ENCODE measurements at places on chromosomes 4 and X.

- peak; percentile 11 for DNase-seq
Observed at GRCh38 chr4:172787111-172787510, 381.5 kb upstream of the GALNT7 start.

- no peak for DNase-seq
Observed at GRCh38 chr4:165208741-165209388, 1.5 kb downstream of the KLHL2 start.

DNA sequence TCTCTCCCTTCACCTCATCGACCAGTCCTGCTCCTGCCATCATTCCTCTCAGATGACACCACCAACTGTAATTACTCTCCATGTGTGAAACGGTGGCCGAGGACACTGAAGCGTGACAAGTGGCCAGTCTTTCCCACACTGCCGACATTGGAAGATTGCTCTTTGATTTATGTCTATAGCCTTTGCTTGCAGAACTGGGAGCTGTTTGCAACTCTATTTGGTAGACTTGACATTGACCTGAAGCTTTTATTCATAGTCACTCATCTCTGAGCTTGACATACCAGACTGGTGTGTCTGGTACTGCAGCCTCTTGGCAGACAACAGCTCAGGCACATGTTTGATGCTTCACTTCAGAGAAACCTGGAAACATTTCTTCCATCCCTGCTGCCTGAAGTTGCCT is 121.8 kb upstream of the GALNT7 start:
- no peak for DNase-seq

DNA sequence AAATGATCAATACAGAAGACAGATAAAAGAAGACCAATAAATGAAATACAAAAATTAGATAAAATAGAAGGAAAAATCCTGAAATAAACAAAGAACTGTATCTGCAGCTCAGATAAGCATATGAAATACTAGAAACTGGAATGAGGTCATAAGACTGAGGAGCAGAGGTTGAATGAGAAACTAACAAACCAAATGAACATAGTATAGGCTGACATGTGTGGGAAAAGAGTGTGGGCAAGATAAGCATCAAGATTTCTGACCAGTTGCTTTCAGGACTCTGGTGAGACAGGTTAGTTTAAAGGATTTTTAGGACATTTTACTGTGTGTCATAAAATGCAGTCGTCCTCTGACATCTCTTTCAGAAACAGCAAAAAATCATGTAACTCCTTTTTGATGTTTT is 2073.2 kb upstream of the TENM3 start:
- DNase-seq: no peak

DNA sequence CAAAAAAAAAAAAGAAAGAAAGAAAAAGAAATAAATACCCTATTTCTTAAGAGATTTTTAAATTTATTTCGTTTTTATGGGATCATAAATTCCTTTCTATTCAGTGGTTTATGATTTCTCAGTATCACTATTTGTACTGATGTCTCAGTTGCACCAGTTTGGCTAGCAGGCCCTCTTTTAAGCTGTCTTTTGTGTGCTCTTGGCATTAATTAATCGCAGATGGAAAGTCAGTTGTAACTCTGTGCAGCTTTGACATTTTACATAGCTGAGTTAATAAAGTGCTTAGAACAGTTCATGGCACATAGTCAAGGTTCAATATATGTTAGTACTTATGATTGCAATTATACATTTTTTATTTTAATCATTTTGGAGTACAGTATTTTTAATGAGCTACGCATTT is 123.7 kb upstream of the NUDT6 start:
- no peak for DNase-seq

- DNase-seq: no peak
Observed at GRCh38 chr4:616911-617643, 8.3 kb upstream of the PDE6B start.

GRCh38 chr4:95155759-95156451 is 392.9 kb downstream of the UNC5C start:
- DNase-seq: no peak

DNA sequence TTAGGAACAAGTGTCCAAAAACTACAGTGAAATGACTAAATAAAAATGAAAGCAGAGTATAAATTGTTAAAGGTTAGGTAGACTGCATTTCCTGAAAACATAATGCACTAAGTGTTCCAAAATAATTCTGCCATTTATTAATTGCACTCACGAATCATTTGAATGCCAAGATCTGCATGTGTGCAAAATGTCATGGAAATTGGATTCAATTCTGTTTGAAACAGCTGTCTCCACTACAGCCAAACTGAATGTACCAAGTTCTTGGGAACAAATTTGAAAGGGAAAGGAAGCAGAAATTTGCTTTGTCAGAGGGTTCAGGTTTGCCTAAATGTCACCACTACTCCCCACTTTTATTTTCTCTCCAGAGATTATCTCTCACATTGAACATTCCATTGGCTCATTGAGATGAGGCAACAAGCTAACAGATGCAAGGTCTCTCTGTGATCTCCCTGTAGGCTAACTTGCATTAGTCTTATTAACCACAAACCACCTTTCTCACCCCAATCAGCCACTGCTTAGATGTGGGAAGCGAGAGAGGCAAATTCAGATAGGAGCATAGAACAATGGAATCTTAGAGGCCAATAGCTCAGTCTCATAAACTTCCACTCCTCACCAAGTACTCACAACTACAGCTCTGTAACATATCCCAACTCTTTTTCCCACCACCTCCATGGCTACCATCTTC is 226.6 kb downstream of the KDR start:
- no peak for DNase-seq

GRCh38 chr4:61853041-61853440 is 652.9 kb downstream of the ADGRL3 start:
- DNase-seq: no peak

DNA sequence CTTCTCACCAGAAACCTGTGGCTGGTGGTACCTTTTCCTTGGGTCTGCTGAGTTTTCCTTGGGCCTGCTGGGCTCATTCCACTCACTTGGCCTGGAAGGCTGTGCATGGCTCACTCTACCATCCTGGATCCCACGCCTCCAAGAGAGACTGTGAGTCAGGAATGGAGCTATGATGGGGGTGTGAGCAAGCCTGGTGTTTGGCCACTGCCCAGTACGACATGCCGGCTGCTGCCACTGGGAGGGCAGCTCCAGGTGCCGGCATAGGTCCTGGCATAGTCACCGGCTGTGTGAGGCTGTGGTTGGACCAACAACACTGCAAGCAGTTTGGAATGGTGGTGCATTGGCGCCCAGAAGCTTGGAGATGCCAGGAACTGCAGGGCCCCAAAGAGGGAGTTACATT is 721.7 kb downstream of the PCDH18 start:
- no peak for DNase-seq

DNA sequence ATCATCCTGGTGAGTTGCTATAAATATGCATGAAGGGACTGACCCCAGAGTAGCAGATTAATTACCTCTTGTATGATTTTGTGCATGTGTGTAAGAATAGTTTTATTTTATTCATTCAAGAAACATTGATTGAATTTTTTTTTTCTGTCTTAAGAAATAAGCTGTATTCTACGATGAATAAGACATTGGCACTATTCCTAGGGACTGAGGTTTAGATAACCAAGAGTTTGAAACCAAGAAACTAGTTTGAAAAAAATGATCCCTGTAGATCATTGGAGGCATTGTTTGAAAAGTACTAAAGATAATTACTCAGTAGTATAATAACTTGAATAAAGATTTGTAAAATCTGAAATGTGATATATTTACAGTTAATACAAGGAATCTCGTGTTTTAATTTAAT is 1086.9 kb downstream of the PCDH7 start:
- no peak for DNase-seq

DNA sequence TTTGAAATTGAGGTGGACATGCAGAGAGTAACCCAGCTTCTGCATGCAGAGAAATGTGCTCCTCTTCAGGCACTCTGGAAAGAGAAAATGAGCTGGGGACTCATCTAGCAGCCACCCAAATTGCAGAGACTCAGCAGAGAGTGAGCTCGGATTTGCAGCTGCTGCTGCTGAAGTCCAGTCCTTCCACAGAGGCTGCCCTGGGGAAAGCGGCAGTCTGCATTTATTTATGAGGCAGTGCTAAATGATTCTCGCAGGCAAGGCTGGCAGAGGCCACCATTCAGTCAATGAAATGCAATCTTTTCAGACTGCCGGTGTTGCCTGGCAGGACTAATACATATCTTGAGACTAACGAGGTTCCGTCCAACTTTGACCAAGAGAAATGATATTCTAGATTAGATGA is 404.8 kb downstream of the NLGN4X start:
- DNase-seq: no peak

- no peak for DNase-seq
Observed at GRCh38 chr4:8920969-8921368, 49.3 kb upstream of the HMX1 start.

DNA sequence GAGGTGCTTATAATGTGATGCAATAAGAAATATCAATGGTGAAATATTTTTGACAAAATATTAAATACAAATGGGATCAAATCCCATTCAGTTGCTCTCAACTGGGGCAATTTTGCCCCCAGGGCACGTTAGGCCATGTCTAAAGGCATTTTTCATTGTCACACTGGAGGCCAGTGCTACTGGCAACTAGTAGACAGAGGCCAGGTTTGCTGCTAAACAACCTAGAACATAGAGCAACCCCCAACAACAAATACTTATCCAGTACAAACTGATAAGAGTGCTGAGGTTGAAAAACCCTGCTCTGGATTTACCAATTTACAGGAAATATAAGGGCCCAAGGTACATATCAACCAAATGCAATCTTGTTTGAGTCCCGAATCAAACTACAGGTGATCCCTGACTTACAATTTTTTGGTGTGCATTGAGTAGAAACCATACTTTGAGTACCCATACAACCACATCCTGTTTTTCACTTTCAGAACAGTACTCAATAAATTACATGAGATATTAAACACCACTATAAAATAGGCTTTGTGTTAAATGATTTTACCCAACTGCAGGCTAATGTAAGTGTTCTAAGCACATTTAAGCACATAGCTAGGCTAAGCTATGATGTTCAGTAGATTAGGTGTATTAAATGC is 237.5 kb downstream of the HNRNPD start:
- no peak for DNase-seq

DNA sequence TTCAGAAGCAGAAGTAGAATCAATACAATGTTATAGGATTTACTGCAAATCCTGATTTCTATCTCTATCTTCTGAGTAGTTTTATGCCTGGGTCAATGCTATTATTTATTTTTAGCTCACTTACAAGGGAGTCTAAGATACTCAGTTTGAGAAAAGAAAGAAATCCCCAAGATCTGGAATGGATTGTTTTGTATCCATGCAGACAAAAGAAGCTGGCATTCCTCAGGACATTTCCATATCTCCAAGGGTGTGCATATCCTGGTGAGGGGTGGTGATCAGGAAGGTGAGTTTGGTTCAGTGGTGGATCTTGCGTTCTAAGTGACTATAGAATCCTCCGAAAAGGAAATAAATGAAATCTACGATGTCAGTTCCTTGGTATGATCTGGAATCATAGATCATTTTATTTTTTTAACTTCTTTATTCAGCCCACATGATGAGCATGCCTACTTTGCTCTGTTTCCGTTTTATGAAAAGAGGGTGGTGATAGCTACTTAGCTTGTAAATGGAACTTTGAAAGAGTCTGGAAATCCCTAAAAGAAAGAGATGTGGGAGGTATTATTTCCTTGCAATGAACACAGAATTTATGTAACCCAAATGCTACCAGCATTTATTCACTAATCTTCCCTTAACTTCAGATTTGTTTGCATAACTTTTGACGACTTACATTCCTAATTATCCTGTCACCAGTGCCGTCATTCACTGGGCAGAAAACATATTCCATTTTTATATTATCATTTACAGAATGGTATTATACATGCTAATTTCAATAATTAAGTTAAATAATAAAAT is 81.1 kb upstream of the RAPGEF2 start:
- no peak for DNase-seq

DNA sequence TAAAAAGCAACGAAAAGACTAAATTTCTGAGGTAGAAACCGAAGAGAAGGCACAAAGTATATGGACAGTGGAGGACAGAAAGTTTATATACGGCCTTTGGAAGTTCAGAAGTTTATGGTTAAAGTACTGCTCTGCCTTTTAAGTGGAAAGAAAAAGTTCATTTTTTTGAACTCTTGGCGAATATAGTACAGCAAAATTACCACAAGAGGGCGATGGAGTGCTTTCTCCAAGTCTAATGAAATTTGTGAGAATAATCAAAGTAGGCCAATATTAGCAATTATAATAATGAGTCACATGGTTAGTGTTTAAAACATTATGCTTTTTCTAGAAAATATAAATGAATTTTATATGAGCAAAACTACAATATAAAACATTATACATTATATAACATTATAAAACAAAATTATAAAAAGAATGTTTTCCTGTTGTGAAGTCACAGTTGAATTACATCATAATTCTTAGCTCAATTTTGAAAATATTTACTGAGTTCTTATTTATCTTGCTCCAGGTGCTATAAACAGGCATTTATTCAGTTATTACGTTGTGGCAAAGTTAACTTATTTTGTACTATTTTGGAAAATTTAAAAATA is 136.2 kb upstream of the BMPR1B start:
- DNase-seq: no peak

DNA sequence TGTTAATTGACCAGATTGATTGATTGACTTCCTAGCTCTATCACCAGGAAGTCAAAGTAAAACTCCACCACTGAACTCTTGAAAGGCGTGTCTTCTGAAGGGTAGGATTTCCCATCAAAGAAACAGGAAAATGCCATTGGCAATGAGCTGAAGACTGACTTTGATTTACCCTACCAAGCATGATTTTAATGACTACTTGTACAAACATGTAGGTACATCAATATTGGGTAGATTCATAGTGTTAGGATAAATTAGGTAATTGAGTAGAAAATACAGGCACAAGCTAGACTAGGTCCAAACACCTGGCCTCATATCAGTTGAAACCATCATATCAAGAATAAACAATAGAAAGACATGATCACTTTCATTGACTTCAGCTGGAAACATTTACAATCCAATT is 53.2 kb upstream of the ATXN3L start:
- DNase-seq: no peak

GRCh38 chr4:17511051-17511450 is 839 bp downstream of the QDPR start:
- DNase-seq: no peak

DNA sequence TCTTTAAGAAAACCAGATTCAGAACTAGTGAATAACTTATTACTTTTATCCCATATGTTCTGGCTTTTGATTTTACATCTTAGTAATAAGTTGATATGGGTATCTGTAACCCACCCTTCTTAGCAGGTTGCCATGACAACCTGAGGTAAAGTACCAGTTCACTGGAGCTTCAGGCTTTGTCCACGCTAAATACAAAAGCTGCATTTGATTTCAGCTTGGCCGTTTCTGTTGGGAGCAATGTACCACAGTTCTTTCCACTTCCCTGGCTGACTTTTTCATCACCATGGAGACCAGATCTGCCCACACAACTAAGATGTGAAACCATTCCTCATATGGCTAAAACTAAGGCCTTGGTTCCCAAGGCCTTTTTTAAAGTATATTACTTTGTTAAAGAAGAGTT is 26.1 kb downstream of the KLHL34 start:
- no peak for DNase-seq

DNA sequence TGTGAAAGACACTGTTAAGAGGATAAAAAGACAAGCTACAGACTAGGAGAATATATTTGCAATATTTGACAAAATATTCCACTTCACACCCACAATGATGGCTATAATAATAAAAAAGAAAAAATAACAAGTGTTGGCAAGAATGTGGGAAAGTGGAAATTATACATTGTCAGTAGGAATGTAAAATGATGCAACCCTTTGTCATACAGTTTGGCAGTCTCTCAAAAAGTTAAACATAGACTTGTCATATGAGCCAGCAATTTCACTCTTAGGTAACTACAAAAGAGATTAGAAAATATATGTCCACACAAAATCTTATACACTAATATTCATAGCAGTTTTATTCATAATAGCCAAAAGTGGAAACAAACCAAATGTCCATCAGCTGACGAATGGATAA is 5.2 kb upstream of the RADX start:
- no peak for DNase-seq
